ENCODE measurements at places on chromosomes 7 and 10.

GRCh38 chr10:1706711-1707110 is 30.6 kb downstream of the ADARB2 start:
- no peak for DNase-seq

DNA sequence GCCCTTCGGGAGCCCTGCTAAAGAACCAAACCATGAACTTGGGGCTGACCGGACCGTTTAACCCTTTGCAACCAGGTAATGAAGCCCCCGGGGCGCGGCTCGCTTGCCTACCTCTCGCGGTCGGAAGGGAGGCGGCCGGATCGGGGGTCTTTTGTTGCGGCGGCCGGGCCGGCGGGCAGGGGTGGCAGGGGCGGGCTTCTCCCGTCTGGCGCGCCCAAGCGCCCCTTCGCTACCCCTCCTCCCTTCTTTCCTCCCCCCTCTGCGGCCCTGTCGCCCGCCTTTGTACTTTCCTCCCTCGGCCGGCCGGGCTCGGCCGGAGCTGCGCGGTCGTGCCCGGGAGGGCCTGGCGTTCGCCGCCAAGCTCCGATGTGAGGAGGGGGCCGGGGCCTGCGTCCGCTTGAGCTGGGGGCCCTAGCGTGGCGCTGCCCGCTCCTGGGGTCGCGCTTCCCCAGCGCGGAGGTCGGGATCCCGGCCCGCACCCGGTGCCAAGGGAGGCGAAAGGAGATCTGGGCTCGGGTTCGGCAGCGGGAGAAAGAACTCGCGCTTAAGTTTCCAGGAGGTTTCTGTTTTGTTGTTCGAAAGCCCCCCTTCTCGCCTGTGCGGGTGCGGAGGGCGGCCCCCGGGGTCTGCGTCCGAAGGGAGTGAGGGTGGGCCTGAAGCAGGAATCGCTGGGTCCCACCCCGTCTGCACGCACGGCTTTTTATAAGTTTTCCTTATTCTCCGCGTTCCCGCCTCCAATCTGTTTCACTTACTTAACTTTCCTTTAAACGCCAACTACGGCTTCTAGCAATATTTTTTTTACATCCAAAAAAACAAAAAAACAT is 436.8 kb upstream of the GALNT17 start:
- DNase-seq, result no peak

DNA sequence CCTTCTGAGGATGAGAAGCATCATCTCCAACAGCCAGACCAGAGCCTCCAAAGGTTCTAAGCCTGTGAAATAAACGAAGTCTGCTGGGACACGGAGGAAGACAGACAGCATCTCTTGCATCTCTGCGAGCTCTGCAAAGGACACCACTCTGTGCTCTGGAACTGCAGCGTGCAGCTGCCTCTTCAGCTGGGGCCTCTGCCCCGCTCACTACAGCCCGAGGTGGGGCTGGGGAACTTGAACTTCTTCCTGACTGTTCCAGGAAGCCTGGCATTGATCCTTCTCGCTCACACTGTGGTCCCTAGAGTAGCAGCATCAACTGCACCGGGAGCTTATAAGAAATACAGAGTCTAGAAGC is 163.3 kb downstream of the USP6NL start:
- DNase-seq, result no peak

DNA sequence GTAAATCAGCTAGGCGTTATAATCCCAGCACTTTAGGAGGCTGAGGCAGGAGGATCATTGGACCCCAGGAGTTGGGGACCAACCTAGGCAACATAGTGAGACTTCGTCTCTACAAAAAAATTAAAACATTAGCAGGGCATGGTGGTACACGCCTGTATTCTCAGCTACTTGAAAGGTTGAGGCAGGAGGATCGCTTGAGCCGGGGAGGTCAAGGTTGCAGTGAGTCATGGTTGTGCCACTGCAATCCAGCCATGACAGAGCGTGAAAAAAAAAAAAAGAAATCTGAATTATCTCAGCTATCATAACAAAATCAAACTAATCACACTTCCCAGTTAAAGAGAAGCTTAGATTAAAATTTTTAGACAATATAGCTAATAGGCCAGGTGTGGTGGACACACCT is 35.3 kb downstream of the ATAD1 start:
- DNase-seq, result no peak

- no peak for DNase-seq
Measured at GRCh38 chr10:12019283-12019971, 23.2 kb downstream of the UPF2 start.

- DNase-seq, result no peak
Measured at GRCh38 chr7:128247640-128248194, 6.6 kb downstream of the LEP start.

GRCh38 chr7:124162667-124163066 is 129.8 kb upstream of the TMEM229A start:
- DNase-seq, result no peak

DNA sequence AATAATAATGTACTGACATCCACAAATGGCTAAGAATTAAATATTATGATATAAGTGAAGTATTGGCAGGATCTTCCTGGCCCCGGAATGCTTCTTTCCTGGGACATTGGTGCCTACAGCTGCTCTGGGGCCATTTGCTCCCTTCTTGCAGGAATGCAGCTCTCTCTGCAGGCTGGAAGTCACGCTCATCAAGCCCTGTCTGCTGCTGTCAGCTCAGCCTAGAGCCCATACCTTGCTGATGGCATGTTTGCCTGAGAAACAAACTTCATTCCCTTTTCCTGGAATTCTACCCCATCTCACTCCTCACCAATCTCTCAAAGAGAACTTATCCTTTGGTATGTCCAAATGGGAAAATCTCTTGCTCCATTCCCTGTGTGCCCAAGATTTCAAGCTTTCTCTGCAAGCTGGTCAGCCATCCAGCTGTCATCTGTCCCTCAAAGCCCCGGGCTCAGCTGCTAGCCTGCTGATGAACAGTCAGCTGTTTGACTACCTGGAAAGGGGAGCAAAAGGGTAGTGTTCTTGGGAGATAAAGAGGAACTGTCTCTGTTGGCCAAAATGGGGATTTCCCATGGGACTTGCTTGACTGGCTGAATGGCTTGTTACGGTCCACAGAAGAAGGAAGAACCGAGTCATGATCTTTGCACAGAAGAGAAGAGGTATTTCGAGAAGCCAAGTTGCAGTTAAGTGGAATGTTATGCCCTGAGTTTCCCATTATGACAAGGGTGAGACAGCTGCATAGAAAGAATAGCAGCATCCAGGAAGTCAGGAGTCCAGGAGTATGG is 12.0 kb upstream of the RASSF4 start:
- DNase-seq, result no peak

DNA sequence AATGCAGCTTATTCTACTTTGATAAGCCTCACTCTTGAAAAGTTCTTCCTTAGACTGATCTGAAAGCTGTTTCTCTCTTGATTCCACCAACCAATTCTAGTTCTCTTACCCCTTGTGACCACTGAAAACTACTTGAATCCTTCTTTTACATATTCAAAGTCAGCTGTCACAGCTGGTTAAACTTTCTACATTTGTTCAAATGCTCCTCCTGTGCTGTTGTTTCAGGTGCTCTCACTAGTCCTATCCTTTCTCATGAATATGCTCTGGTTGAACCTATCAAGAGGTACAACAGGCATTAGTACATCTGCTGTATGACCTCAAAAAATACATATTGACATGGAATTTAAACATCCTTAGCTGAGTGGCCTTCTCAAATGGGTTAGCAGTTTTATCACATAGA is 91.5 kb downstream of the MYO3A start:
- DNase-seq, result no peak

DNA sequence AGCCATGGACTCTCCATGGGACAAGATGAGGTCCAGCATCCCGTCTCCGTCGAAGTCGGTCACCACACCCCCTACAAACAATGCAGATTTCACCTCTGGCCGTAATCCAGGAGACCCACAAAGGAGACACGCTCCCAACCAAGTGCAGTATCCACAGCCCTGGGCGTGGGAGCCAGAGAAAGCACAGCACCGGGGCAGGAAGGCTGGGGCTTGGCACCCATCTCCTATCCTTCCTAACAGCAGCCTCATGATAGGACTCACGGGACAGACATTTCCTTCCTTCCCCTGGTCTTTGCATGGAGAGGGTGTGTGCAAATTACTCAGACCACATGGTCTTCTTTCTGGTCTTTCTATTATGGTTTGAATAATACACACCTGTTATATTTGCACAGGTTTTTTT is 46.3 kb downstream of the GOLGA7B start:
- no peak for DNase-seq

DNA sequence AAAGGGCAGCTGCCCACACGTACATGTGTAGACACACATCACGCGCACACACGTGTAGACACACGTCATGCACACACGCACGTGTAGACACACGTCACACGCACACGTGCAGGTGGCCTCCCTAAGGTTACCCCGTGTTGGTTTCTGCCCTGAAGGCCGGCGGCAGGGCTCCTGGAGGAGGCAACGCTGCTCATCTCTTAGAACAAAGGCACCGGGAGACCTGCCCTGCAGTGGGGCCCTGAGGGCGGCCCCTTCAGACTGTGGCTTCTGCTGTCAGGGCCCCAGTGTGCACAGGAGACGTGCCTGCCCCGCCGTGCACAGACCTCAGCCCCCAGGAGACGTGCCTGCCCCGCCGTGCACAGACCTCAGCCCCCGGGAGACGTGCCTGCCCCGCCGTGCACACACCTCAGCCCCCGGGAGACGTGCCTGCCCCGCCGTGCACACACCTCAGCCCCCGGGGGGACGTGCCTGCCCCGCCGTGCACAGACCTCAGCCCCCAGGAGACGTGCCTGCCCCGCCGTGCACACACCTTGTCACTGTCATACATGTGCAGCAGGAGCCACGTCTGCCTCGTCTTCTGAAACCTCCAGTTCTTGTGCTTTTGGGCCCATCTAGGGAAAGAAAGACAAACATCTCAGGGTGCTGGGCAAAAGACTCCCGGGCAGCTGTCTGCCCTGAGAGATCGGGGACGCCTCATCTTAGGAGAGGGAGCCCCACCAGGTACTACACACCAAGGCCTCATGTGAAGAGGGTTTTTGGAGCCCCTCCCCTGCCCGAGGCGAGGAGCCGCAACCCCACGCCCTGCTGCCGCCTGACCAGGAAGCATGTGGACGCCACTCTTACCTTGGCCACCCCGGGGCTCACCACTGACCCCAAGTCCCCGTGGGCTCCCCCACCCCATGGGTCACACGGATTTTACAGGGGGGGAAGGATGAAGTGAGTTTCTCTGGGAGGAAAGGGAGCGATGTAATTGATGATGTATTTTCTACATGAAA is 17.3 kb downstream of the CYP2W1 start:
- no peak for DNase-seq

GRCh38 chr10:58982470-58983239 is 193.8 kb upstream of the PHYHIPL start:
- no peak for DNase-seq

Data from stimulated activated CD4-positive, alpha-beta T cell treated with anti-CD3 and anti-CD28 coated beads, Interleukin-4, amount 100 ng/mL, for 48 hours (primary cell).